Fibroblast of skin of scalp (primary cell): ENCODE measurements at places on chromosomes 4 and X.
A peak's percentile ranks its signal among the peaks of the same experiment; 100 is the strongest.

GRCh38 chr4:1031346-1031745 lies 19.9 kb downstream of the FGFRL1 start:
- no peak for DNase-seq

- peak; percentile 86 for DNase-seq
Measured at GRCh38 chrX:132909643-132910042, 48.8 kb downstream of the HS6ST2 start.

DNA sequence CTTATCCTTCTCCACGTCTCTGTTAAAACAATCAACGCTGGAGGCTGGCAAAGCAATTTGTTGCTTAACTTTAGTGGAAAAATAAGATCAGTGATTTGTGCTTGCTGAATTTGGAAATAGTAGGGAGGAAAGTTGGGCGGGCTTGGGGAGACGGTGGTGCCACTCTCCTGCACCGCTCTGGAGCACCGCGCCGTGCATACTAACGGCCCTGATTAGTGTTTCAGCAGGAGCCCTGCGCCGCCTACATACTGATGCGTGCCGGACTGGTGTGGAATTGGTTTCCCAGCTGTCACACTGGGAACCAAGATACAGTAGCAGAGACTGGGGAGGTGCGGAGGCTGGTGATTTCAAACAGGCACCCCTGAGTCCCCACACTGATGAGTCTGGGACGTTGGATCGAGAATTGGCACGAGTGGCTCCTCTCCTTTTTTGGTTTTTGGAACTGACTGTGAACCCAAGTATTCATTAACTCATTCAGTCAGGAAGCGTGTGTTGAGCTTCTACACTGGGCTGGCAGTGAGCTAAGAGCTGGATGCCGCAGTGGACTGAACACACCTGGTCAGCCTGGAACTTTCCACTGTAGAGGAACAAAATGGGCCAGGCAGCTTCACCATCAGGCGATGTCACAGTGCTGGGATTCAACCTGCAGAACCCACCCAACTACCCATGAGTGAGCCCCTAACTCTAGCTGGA lies 29.0 kb upstream of the PSAPL1 start:
- no peak for DNase-seq

DNA sequence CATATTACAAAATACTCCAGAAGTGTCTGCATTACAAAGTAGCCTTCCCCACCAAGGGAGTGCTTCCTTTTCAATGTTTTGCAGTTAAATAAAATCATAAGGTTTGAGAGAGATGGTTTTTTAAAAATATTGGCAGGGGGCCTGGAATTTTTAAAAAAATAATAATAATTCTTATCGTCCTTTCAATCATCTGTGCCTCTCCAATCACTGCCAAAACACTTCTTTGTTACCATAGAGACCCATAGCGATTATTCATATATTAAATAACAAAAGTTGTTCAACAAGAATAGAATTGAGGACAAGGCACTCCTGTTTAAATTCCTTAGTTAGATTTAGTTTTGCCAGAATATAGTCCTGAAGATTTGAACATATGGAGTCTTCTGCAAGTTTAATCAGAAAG lies 203.1 kb downstream of the FAT4 start:
- DNase-seq: no peak

DNA sequence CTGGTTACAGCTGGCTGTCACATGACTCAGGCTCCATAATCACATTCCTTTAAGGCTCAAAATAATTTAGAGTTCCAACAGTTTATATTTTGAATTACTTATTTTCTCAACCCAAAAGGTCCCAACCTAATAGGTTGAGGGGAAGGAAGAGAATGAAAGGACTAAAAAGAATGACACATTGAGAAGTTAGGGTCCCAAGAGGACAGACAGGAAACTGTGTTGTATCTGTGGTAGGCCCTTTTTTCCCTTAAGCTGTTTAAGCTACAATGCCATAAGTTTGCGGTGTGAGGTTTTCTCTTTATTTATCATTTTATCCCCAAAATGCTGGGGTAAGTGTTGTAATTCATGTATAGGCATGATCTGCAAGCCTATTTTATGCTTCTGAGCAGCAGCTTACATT lies 290.2 kb downstream of the ZNF674 start:
- peak; percentile 64 for DNase-seq

DNA sequence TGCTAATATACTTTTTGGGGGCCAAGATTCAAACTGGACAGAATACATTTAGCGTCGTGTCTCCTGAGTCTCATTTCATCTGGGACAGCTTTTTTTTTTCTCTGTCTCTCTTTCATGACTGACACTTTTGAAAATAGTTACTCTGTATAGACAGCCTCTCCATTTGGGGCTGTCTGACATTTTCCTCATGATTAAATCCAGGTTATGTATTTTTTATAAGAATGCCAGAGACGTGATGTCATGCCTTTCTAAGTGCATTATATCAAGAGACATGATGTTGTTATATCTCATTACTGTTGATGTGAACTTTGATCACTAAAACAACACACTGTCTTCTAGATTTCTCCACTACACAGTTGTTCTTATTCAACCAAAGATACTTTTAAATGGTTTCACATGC lies 199.0 kb downstream of the BANK1 start:
- DNase-seq: peak; percentile 20

- no peak for DNase-seq
Measured at GRCh38 chrX:2416851-2417604, 83.7 kb downstream of the DHRSX start.

DNA sequence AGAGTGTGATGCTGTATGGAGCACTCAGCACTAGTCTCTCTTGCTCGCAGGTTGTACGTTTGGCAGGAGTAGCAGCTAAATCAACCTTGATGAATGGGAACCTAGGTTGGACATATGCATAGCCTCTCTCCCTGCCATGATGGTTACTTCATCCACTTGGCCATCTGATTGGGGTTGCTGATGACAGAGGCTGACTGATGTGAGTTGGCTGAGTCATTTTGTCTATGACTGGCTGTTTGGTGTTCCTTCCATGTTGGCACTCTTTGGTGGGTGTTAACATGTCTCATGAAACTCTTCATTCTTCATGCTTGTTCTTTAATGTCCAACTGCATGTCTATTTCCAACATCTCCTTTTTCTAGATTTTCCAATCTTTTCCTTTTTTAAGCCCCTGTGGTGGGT lies 31.6 kb upstream of the SPARCL1 start:
- no peak for DNase-seq

- peak; percentile 29 for DNase-seq
Measured at GRCh38 chr4:158193171-158193749, 17.0 kb upstream of the TMEM144 start.

- peak; percentile 94 for DNase-seq
Measured at GRCh38 chr4:85478576-85478975, 3.6 kb downstream of the ARHGAP24 start.

DNA sequence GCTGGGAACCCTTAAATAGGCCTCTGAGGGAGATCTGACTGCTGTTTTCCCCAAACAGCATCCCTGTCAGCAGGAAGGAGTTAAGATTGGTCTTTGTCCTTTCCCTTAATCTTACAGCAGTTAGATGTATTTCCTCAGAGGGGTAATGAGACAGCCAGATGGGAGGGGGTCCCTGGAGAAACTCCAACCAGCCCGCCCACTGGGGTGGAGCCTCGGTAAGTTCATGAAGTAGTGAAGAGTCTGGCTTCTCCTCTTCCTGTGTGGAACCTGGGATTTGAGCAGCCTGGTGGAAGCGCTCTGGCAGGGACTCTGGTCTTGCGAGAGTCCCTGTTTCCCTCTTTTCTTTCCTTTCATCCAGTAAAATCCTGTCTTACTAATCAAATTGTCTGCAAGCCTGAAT lies 330.0 kb downstream of the TLL1 start:
- no peak for DNase-seq

DNA sequence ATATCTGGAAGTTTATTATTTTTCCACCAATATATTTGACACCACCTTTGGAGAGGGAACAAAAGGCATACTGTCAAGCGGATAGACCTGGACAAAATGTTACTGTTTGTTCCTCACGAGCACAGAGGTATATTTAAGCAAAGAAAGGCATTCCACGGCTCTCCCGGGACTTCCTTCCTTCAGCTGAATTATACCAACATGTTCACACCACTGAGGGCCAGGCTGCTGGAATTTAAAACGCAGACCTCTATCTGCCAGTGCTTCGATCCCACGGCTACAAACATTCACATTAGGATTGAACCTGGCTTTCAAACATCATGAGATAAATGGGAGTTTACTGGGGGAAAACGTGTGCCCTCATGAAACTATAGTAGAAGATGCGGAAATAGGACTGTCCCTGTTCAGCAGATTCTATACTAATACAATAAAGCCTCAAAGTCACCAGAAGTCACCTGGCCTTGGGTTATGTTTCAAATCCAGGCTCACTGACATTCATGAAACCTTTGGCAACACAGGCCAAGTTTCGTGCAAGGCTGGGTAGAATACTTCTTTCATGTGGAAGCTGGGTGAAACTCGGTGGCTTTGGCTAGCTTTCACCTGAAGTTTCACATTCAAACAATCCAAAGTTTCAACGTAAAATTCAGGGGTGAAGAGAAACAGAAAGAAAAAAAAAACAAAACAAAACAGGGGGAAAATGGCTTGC lies 39.5 kb downstream of the SORBS2 start:
- DNase-seq: no peak

DNA sequence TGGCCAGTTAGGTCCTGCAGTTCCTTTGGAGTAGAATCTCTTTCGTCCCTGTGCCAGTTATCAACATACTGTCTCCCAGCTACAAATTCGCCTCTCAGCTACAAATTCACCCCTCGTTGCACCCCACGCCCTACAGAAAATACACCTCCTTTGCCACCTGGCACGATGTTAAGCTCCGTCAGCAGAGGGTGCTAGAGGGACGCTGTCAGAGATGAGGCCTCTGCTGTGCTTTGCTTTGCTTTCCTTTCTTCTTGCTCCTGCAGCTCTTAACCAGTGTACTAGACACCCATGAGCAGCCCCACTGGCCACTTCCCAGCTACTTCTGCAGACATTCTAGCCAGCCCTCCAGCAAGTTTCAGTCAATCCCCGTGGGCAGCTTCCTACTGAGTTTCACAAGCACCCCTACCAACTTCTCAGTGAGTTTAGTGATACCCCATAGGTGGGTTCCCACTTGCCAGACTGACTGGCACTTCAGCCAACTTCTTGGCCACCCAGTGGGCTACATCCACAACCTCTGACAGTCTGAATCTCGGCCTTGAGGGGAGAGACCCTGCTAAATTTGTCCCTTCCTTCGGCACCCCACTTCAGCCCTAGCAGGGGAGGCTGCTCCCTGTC lies 21.8 kb downstream of the HAUS3 start:
- DNase-seq: peak; percentile 64

DNA sequence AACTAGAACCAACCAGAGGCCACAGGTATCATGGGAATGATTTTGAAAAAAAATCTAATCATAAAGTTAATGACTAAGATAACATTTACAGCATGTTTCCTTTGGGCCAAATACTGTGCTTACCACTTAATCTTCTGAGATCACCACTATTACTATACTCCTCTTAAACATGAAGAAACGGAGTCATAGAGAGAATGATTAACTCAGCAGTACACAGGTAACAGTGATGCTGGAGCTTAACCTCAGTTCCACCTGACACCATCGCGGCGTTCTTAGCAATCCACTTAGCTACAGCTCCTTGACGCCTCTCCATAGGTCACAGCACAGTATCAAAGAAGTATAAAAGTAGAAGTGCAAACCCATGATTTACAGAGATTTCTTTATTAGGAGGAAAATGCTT lies 592.6 kb upstream of the SLIT2 start:
- DNase-seq: no peak

GRCh38 chr4:5984843-5985242 lies 33.4 kb downstream of the C4orf50 start:
- DNase-seq: no peak

- DNase-seq: peak; percentile 9
Measured at GRCh38 chrX:17082831-17083230, 136.4 kb downstream of the REPS2 start.

- no peak for DNase-seq
Measured at GRCh38 chr4:88458104-88458740, 1.3 kb downstream of the HERC5 start.

GRCh38 chr4:18860836-18861530 lies 839.4 kb upstream of the LCORL start:
- no peak for DNase-seq

DNA sequence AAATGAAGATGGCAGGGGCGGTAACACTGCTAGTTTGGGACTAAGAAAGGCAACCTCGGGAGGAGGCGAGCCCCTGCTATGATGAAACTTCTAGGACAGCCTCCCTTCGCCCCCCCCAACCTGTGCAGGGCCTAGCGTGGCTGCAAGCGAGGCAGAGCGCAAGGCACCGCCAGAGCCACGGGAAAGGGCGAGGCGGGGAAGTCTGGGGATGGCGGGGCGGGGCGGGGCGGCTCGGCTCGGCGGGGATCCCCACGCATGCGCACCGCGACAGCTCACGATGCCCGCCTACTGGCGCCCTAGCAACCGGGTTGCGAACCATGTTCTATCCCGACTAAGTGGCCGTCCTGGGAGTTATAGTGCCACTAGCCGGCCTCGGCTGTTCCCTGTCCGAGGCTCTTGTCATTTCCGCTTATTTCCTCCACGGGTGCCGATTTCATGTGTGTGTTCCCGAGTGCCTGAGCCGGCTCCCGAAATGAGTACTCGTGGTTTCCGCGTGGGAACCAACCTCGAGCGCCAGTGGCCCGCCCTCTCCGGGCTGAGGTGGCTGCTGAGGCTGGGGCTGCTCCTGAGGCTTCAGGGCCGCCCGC lies 28.7 kb upstream of the RBMX start:
- peak; percentile 84 for DNase-seq

DNA sequence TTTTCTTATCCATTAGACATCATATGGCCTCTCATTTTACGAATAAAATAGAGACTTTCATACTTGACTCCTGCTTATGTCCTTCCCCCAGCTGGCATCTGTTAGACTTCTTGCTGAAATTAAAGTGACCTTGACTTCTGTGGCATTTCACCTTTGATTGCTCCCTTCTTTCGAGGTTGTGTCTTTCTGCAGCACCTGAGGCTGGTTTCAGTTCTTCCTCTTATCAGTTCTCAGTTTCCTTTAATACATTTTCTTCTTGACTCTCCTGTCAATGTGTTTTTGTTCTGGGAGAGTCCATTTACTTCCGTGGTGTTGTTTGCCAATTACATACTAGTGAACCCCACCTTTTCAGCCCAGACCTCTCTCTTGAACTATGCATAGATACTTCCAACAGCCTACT lies 81.6 kb downstream of the RBPJ start:
- no peak for DNase-seq

- DNase-seq: peak; percentile 67
Measured at GRCh38 chr4:26088433-26088928, 174.5 kb downstream of the SMIM20 start.

GRCh38 chr4:151486168-151486567 lies 77.2 kb downstream of the FHIP1A start:
- DNase-seq: peak; percentile 69

GRCh38 chr4:20253735-20254409 lies 2.2 kb downstream of the SLIT2 start:
- peak; percentile 33 for DNase-seq

- no peak for DNase-seq
Measured at GRCh38 chr4:6687947-6688878, 5.5 kb upstream of the S100P start.

- DNase-seq: peak; percentile 96
Measured at GRCh38 chr4:152352622-152353116, 183.2 kb downstream of the FBXW7 start.
